T-helper 22 cell (primary cell): ENCODE measurements at places on chromosomes 7 and 10.

DNA sequence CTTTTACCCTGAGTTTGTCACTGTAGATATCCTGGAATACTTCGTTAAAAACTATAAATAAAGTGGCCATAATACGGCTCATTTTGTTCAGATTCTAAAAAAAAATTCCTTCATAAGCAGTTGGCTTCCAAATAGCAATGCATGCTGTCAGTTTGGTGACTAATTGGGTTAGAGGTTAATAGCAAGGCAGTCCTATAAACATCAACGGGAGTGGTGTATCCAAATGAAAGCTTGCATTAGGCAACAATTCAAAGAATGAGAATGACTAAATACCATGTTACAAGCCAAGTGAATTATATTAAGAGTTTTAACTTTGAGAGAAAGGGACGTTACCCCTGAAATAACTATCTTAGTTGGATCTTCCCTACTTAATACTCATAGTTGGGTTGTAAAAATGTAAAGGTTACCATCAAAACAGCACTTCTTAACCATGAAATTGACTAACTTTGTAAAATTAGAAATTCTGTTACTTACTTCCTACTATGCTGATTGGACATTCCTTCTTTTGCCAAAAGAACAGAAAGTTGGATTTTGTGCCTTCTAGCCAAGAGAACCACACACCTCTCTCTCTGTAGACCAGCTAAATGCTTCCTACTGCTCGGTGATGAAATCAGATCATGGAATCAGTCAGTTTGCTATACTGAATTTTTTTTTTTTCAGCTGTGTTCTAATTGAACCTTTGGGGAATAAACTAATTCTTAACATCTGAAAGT, 98.0 kb downstream of the KAT6B start:
- no peak for DNase-seq

GRCh38 chr7:33604056-33604455, 301.3 kb upstream of the BMPER start:
- DNase-seq: no peak

GRCh38 chr10:78462176-78462575, 428.5 kb downstream of the RPS24 start:
- no peak for DNase-seq

DNA sequence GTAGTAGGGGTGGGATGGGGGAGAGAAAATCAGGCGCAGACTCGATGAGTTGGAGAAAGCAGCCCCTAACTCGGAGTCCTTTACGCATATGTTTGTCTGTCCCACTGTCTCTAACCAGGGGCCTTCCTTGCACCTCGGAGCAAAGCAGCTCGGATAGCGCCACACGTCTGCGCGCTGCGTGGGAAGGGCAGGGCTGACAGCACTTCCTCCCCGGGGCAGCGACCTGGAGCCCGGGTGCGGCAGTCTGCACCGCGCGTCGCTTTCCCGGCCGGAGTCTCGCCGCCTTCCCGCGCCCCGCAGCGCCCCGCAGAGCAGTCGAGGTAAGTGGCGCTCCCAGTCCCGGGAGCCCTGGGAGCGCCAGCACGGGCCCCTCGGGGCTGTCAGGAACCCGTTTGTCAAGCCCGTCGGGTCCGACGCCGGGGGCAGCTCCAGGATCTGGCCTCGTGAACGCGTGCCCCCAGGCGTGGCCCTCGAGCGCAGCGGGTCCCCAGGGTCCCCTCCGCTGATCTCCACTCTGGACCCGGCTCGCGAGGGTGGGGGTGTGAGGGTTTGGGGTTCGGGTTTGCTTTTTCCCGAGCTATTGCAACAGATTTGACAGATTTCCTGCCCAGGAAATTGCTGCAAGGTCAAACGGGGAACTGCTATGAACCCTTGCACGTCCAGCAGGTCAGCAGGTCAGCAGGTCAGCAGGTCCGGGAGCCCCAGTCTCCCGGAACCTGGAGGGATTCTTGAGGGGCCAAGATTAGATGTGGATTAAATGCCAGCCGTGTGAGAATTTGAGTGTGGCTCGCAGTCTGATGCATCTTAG, 597 bp downstream of the APBB1IP start:
- peak; percentile 46 for DNase-seq

GRCh38 chr7:117020591-117020973, 67.3 kb downstream of the ST7 start:
- no peak for DNase-seq

DNA sequence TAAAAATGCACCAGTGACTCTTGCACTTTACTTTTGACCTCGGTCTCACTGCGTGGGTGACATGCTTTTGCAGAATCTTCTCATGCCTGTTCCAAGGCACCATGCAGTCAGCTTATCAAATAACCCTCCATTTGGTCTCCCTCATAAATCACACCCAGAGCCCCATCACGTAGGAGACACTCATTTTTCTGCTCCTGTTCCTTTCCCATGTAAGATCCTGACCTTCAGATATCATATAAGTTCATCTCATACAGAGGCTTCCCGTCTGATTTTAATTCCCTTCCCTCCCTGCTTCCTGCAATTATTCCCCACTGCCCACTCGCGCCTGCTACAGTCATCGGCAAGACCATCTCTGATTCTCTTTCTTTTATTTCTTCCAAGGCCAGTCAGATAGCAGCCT, 1226.3 kb upstream of the AUTS2 start:
- DNase-seq: no peak

DNA sequence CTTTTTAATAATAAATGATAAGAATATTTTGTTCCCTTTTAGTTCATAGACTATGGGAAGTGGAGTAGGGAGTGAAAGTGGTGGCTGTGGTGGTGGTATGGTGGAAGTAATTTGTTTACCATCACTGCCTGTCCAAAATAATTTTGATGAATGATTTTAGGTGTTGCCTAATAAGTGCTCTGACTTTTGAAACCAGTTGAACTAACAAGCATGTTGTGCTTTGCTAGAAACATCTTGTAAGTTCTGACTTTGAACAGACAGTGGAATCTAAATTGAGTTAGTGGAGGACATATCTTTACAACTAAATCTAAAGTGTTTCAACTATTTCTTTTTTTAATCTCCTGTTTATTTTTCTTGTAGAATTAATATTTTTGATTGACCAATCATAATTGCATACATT, 49.7 kb downstream of the ZEB1 start:
- DNase-seq: no peak

DNA sequence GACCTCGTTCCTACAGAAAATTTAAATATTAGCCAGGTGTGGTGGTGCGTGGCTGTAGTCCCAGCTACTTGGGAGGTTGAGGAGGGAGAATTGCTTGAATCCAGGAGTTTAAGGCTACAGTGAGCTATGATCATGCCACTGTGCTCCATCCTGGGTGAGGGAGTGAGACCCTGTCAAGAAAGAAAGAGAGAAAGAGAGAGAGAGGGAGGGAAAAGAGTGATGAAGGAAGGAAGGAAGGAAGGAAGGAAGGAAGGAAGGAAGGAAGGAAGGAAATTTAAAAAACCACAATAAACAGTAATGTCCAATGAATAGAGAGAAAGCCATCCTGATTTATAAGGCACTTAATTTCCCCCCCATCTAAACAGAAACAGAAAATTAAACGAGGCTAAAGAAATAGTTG, 9.4 kb downstream of the MYPN start:
- no peak for DNase-seq

GRCh38 chr7:50300336-50300735, 4.2 kb upstream of the IKZF1 start:
- no peak for DNase-seq

GRCh38 chr10:30784897-30785605, 155.5 kb upstream of the LYZL2 start:
- DNase-seq: no peak

GRCh38 chr10:87915406-87915805, 52.0 kb downstream of the PTEN start:
- DNase-seq: no peak

DNA sequence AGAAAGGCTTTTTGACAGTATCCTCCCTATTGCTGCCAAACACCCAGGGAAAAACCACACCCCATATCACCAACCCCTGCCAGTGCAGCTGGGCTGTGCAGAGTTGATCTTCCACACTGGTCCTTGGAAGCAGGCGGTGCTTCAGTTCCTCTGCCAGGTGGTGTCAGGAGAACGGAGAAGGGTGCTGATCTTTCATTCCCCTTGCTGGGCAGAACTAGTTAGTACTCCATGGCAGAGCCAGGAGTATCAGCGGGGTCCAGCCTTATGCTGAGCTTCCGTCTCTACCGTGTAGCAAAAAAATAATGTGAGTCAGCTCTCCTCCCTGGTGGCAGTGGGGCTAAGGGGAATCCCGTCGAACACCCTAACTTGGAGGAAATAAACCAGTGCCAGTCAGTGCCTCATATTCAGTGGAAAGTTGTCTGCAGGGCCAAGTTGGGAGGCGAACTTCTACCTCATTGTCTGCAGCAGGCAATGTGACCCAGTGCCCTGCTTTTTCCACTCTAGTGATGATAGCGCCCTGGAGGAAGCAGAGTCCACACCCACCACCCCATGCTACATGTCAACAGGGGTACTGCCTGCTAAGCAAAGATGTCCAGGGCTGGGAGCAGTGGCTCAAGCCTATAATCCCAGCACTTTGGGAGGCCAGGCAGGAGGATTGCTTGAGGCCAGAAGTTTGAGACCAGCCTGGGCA, 175.4 kb downstream of the AUTS2 start:
- no peak for DNase-seq

DNA sequence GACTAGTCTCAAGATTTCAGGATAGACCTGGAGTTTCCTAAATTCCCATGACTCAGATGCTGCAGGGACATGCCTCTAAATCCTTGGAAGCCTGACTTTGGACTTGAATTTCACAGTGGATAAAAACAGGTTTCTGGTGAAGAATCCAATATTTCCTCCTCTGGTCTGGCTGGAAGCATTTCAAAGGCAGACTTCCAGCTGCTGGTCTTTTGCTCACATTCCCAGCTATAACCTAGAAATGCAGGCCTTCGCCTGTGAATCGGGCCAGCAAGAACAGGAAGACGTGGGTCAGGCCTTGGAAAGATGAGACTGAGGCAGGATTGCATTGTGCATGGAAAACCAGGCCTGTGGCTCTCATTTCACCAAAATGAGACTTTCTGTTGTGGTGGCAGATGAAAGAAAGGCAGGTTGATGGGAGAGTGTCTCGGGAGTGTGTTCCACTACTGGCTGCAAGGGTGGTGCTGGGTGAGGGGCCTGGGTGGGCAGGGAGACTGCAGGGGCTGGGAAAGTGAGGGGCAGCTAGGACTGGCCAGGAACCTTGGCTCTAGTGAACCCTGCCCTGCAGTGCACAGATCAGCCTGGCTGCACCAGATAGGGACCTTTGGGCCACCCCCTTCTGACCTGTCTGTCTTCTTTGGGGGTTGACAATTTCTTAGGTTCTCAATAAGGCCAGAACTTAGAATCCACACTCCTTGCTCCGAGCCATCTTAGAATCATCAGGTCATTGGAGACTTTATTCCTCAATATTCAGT, 488.8 kb upstream of the MKI67 start:
- DNase-seq: no peak

- no peak for DNase-seq
Measured at GRCh38 chr7:30996883-30997282, 33.1 kb downstream of the GHRHR start.

DNA sequence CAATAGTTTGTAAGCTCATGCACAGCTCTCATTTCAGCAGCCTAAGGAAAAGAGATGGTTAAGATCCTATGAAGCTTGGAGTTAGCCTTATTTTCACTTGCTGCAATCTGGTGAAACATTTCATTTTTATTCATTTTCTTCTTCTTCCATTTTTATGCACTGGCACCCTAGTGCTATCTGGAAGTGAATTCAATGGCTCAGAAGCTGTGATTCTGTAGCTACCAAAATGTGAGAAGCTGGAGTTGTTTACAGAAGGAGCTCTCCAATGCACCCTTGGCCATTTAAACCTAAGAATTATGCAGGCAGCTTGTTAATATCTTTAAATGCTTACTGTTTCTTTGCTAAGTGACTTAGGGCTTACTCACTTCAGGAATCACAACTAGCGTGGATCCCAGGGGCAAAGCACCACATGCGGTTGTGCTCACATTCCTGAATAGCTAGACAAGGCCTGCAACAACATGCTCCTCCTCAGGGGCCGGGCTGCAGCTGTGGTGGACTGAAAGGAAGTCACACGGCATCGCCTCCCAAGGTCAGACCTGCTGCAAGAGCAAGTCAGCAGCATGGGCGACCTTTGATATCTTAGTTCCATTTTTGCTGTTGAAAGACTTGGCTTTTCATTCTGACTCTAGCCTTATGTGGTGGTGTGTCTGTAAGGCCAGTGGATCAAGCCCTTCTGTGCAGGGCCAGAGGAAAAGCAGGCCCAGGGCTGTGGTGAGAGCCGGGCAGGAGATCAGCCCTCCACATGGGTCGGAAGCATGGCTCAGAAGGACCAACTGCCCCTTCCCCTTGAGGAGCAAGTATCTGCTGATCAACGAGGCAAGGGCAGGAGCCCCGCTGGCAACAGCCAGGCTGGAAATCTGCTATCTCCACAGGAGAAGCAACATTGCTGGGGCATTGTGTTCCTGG, 91.9 kb upstream of the MBL2 start:
- no peak for DNase-seq

- DNase-seq: no peak
Measured at GRCh38 chr10:129323879-129324278, 143.2 kb upstream of the MGMT start.

GRCh38 chr7:4549681-4550080, 132.4 kb upstream of the FOXK1 start:
- DNase-seq: no peak
